ENCODE measurements at places on chromosomes 5 and 9.

DNA sequence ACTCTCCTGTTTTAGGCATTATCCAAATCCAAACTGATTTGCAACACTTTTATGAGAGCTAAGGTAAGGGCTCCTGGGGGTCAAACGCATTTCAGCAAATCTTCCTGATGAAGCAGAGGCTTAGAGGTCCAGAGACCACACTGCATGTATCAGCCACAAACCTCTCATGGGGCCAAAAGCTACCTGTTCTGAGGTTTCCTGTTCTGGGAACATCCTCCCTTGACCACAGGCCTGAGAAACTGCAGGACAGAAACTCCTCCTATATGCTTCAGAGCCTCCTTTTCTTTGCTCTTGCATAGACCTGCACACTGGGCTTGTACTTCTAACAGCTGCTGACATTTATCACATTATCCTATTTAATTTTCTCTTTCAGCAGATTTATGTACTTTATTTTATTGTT lies 92.6 kb downstream of the OR2K2 start:
- DNase-seq = no peak

DNA sequence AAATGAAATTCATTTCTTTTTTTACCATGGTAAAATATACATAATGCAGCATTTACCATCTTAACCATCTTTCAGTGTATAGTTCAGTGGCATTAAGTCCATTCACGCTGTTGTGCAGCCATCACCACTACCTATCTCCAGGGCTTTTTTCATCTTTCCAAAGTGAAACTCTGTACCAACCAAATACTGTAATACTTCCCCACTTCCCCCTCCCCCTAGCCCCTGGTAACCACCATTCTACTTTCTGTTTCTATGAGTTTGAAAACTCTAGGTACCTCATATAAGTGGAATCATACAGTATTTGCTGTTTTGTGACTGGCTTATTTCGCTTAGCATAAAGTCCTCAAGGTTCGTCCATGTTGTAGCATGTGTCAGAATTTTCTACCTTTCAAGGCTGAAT lies 23.4 kb downstream of the SPAAR start:
- no peak for DNase-seq

DNA sequence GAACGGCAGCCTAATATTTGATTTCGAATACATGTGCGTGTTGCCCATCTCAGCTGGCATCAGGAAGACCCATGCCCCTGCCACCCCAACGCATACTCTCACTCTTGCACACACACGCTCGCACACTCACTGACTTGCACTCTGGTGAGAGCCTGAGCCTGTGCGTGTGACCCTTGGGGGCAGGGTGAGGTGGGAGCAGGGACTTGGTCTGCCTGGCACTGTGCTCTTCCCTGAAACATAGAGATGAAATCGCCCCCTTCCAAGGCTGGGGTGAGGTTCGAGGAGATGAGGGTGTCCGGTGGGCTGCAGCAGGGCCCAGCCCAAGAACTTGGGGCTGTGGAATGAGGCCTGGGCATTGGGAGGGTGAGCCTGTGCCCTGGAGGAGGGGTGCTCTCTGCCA lies 1.2 kb downstream of the LCN9 start:
- no peak for DNase-seq

DNA sequence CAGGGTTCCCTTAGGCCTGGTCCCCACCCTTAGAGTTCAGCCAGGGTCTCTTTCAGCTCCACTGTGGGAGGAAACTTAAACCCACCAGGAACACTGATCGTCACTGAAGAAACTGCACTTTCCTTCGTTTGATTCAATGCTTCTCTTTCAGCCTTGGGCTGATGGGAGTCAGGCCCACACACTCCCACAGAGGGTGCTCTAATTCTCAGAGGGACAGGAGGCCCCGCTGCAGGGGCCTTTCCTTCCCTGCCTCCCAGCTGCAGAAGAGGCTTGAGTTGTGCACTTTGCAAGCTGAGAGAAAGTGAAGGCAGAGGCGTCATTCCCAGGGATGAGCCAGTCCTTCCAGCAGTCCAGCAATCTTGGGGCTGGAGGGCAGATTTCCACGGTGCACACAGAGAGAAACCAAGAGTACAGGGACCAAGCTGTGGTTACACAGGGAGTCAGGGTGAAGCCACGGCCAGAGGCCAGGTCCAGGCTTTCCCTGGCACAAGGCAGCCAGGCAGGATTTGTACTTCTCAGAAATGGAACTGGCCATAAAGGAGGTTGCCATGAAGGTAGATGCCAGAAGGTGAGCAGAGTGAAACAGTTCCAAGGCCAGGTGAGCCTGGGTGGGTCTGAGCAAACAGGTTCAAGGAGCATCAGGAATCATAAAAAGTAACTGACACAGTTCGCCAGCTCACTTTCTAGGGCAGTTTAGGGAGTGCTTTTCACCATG lies 10.4 kb upstream of the GLIPR2 start:
- no peak for DNase-seq
